Colonic mucosa (tissue), 4 donors: ENCODE measurements at places on chromosomes 3 and 15. TPM values are rescaled to one million over a fixed set of nuclear protein-coding genes. Genes with fewer than 3 reads are reported as not detected.

DNA sequence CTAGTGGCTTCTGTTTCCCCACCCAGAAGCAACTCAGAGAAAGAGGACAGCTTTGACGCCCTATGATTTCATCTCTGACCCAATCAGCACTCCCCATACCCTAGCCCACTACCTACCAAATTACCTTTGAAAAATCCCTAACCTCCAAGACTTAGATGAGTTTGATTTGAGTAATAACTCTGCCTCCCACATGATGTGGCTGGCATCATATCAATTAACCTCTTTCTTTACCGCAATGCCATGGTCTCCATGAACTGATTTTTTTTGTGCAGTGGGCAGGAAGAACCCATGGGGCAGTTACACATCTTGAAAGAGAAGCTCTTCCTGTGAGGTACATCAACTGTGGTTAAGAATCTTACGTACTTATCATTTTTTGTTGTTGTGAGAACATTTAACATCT is 25.5 kb upstream of the APOD start:
- no peak overlapping the region for H3K27ac ChIP-seq
- H3K36me3 ChIP-seq: no peaks in the 10 kb centered on the region
- H3K4me3 ChIP-seq: no peak overlapping the region
- peak; percentile 5 for DNase-seq
- no peaks in the 10 kb centered on the region for H3K4me1 ChIP-seq

The SPTBN5 gene
- total RNA-seq: 2.3 TPM

GRCh38 chr15:58690703-58691102 is 58.8 kb downstream of the ADAM10 start:
- no peak overlapping the region for H3K4me3 ChIP-seq
- no peaks in the 10 kb centered on the region for H3K4me1 ChIP-seq
- no peaks in the 10 kb centered on the region for H3K36me3 ChIP-seq
- DNase-seq: no peak
- H3K27me3 ChIP-seq: no peaks in the 10 kb centered on the region
- H3K27ac ChIP-seq: no peak overlapping the region

The BRK1 gene
- 105 TPM for total RNA-seq

DNA sequence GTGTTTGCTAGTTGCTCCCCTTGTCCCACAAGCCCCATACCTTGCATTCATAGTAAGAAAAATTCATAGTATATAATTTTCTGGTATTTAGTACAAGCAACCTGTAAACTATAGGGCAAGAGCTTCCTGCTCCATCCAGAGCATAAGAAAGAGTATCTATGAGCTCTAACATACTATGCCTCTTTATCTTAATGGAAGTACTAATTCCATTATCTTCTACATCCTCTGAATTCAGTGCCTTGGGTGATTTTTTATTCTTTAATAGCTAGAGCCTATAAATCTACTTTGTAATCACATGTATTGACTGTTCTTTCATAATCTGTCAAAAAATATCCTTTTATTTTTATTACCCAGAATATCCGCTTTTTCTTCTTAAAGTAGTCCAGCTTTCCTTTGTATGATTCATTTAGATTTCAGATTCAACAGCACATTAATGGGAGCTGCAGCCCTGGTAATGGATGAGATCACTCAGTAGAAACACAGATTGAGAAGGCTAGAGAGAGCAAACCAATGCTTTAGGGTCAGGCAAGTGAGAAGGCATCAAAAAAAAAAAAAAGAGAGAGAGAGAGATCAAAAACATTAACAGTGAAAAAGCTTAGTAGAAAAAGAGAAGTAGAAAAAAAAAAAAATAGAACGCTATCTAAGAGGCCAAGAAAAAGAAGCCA is 511.5 kb upstream of the NAALADL2 start:
- DNase-seq: no peak
- no peaks in the 10 kb centered on the region for H3K4me1 ChIP-seq
- H3K4me3 ChIP-seq: no peak overlapping the region
- no peaks in the 10 kb centered on the region for H3K36me3 ChIP-seq

GRCh38 chr3:100650651-100651619 is 41.5 kb downstream of the ADGRG7 start:
- H3K27me3 ChIP-seq: no peaks in the 10 kb centered on the region
- H3K27ac ChIP-seq: peak overlapping the region; percentile 7
- no peaks in the 10 kb centered on the region for H3K4me1 ChIP-seq
- DNase-seq: no peak

- H3K27ac ChIP-seq: no peak overlapping the region
- no peaks in the 10 kb centered on the region for H3K27me3 ChIP-seq
- no peaks in the 10 kb centered on the region for H3K36me3 ChIP-seq
Observed at GRCh38 chr15:100914876-100915275, 4.3 kb upstream of the LRRK1 start.

DNA sequence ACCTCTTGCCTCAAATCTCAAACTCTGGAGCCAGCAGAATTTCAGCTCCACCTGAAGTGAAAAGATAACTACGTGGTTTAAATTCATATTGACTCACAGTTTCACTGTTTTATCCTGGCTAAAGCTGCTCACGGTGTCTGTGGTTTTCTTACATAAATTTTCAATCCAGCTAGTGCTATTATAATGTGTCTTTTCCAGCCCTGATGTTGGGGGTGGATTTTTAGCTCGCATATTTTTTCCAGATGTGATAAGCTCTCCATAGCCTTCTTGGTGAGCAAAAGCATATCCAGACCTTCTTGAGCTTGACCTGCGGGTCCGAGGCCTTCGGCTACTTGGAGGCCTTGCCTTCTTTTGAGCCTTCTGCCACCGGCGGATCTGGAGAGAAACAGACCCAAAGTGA is 239.3 kb downstream of the DTWD1 start:
- DNase-seq: no peak
- no peak overlapping the region for H3K4me3 ChIP-seq
- H3K4me1 ChIP-seq: no peaks in the 10 kb centered on the region
- H3K36me3 ChIP-seq: no peaks in the 10 kb centered on the region

GRCh38 chr3:115512565-115513415 is 110.5 kb upstream of the GAP43 start:
- H3K27me3 ChIP-seq: no peaks in the 10 kb centered on the region
- no peak overlapping the region for H3K27ac ChIP-seq
- no peaks in the 10 kb centered on the region for H3K4me1 ChIP-seq
- H3K36me3 ChIP-seq: no peaks in the 10 kb centered on the region
- H3K4me3 ChIP-seq: peak overlapping the region; percentile 27

The PLAAT1 gene
- not detected for total RNA-seq
